ENCODE measurements at places on chromosomes 11 and 22. TPM values are rescaled to one million over a fixed set of nuclear protein-coding genes. Genes with fewer than 3 reads are reported as not detected.
A peak's percentile ranks its signal among the peaks of the same experiment; 100 is the strongest.

DNA sequence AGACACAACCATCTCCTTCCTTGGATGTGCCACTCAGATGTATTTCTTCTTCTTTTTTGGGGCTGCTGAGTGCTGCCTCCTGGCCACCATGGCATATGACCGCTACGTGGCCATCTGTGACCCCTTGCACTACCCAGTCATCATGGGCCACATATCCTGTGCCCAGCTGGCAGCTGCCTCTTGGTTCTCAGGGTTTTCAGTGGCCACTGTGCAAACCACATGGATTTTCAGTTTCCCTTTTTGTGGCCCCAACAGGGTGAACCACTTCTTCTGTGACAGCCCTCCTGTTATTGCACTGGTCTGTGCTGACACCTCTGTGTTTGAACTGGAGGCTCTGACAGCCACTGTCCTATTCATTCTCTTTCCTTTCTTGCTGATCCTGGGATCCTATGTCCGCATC lies 489 bp downstream of the OR10A4 start:
- peaks cover 14% of the 10 kb centered on the region for H3K27me3 ChIP-seq
- no peaks in the 10 kb centered on the region for H3K4me1 ChIP-seq
- no peak for DNase-seq
- no peaks in the 10 kb centered on the region for H3K36me3 ChIP-seq

- peaks cover 33% of the 10 kb centered on the region for H3K27me3 ChIP-seq
- no peak overlapping the region for H3K4me3 ChIP-seq
- DNase-seq, result no peak
- H3K4me1 ChIP-seq, result no peaks in the 10 kb centered on the region
- no peaks in the 10 kb centered on the region for H3K36me3 ChIP-seq
These were observed 91.4 kb downstream of the CSNK2A3 start for GRCh38 chr11:11261629-11262028.

The TBX10 gene
- total RNA-seq, result not detected

DNA sequence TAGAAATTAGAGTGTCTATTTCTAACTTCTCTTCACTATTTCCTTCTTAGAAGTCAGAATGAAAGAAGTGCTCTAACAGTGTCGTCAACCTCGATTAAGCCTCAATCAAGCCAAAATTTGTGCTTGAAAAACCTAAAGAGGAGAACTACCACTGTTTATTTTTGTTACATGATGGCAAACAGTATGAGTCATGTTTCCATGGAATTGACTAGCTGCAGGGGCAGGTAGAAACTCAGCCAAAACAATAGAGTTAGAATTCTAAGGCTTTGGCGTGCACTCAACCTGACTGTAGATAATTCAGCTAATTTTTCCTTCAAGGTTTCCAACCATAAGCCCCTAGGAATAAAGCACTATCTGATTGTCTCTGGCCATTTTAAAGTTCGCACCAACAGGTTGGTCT lies 415.9 kb downstream of the ETS1 start:
- H3K36me3 ChIP-seq, result no peaks in the 10 kb centered on the region
- H3K27ac ChIP-seq, result peak overlapping the region; percentile 78
- no peaks in the 10 kb centered on the region for H3K27me3 ChIP-seq
- DNase-seq, result no peak
- H3K4me1 ChIP-seq, result peaks cover 12% of the 10 kb centered on the region

The HBG1 gene
- not detected for total RNA-seq

The NEU3 gene
- total RNA-seq, result 35.0 TPM

The ARL14EP gene
- 25.0 TPM for total RNA-seq

- H3K4me3 ChIP-seq, result no peak overlapping the region
- no peaks in the 10 kb centered on the region for H3K4me1 ChIP-seq
- no peak overlapping the region for H3K27ac ChIP-seq
- no peaks in the 10 kb centered on the region for H3K27me3 ChIP-seq
These were observed 74.3 kb upstream of the LRRC4C start for GRCh38 chr11:41533761-41534160.

DNA sequence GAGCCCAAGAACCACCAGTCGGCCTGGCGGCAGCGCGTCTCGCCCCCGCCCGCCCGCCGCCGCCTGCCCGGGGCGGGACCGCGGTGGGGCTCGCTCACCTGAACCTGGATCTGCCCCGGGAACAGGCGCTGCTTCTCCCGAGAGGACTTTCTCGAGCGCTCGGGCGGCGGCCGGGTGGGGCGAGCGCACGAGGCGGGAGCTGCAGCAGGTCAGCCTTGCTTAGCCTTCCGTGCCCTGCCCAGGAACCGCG lies 133 bp downstream of the MYH9 start:
- peaks cover 34% of the 10 kb centered on the region for H3K4me1 ChIP-seq
- H3K27me3 ChIP-seq, result no peaks in the 10 kb centered on the region
- H3K36me3 ChIP-seq, result peaks cover 16% of the 10 kb centered on the region

- H3K36me3 ChIP-seq, result no peaks in the 10 kb centered on the region
- no peaks in the 10 kb centered on the region for H3K4me1 ChIP-seq
- no peaks in the 10 kb centered on the region for H3K27me3 ChIP-seq
- no peak for DNase-seq
These were observed 52.4 kb upstream of the SHISAL1 start for GRCh38 chr22:44365191-44365590.

DNA sequence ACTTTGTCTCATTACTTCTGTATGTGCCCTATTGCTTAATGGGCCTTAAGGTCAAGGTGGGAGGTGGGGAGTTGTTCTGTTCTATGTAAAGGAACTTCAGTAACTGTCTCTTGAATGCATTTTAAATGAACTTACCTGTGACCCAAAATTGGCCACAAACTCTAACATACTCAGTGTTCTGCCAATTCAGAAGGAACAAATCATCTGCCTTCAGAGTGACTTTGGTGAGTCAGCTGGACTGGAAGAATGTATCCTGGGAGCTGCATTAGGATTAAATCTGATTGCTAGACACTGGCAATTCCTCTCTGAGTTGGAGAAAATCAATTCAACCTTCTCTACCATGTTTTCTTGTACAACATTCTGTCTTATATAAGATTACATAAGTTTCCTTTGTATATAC lies 1104.8 kb downstream of the DLG2 start:
- H3K4me3 ChIP-seq, result no peak overlapping the region
- no peak overlapping the region for H3K27ac ChIP-seq
- no peak for DNase-seq
- H3K4me1 ChIP-seq, result no peaks in the 10 kb centered on the region
- no peaks in the 10 kb centered on the region for H3K27me3 ChIP-seq
- no peaks in the 10 kb centered on the region for H3K36me3 ChIP-seq

The NXPE4 gene
- not detected for total RNA-seq

- H3K4me1 ChIP-seq, result no peaks in the 10 kb centered on the region
- H3K27ac ChIP-seq, result no peak overlapping the region
- H3K27me3 ChIP-seq, result peaks cover 9% of the 10 kb centered on the region
- no peak overlapping the region for H3K4me3 ChIP-seq
- H3K36me3 ChIP-seq, result no peaks in the 10 kb centered on the region
These were observed 27.8 kb downstream of the LGR4 start for GRCh38 chr11:27444801-27445215.

- peaks cover 49% of the 10 kb centered on the region for H3K36me3 ChIP-seq
- H3K27ac ChIP-seq, result peak overlapping the region; percentile 82
- DNase-seq, result peak; percentile 79
- peaks cover 57% of the 10 kb centered on the region for H3K4me1 ChIP-seq
These were observed 13.4 kb upstream of the GRK2 start for GRCh38 chr11:67252831-67253239.

DNA sequence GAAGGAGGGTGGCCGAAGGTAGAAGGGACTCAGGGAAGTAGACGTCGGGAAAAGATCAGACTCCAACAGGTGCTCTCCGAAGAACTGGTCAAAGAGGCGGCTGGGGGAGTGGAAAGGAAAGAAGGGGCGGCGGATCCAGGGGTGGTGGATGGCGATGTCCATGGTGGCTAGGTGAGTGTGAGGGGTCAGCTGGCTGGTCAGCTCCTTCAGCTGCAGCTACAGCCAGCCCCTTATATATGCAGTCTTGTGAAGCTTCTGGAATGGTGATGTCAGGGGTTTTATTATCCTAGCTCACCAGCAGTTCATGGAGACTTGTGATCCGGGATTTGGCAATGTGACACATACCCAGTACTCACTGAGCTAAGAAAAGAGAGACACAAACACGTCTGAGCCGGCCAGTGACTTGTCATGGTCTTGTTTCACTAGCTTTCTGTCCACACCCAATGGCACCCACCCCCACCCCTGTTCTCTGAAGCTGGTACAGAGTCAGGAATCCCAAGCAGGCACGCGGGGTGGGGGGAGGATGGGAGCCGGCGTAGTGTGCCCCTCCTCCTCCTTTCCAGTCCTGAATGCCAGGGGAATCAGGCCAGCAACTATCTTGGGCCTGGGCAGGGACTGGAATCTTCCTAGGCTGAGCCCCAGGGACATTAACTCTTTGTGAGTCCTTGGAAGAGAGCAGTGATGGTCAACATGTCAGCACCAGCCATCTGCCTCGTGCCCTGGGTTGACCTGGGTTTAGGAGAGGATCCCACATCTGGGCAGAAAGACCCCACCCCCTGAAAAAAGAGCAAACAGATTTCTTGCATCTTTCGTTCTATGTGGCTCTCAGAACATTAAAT lies at the start of gene CRYAB:
CRYAB (minus strand) TSS at position 208 of the 839 bp plus-strand sequence; CDS start at position 162, 46 bp downstream.
- H3K27me3 ChIP-seq, result peaks cover 40% of the 10 kb centered on the region
- H3K4me1 ChIP-seq, result no peaks in the 10 kb centered on the region

DNA sequence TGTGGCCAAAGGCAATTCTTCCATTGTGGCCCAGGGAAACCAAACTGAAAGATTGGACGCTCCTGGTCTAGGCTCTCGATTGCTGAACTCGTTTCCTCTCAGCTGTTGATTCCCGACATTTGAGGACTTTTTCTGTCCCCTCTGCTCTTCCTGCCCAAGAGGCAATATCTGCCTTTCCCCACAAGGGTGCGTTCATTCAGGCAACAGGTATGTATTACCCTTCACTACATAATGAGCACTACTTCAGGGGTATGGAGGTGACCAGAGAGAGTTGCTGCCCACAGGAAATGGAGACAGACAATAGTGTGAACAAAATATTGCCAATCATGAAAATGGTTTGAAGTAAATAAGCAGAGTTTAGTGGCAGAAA lies 8.2 kb downstream of the PTH start:
- H3K27ac ChIP-seq, result no peak overlapping the region
- DNase-seq, result no peak
- peaks cover 4% of the 10 kb centered on the region for H3K27me3 ChIP-seq

GRCh38 chr22:26549902-26550497 lies 37.7 kb upstream of the TFIP11 start:
- DNase-seq, result no peak
- no peaks in the 10 kb centered on the region for H3K27me3 ChIP-seq
- peaks cover 48% of the 10 kb centered on the region for H3K4me1 ChIP-seq

DNA sequence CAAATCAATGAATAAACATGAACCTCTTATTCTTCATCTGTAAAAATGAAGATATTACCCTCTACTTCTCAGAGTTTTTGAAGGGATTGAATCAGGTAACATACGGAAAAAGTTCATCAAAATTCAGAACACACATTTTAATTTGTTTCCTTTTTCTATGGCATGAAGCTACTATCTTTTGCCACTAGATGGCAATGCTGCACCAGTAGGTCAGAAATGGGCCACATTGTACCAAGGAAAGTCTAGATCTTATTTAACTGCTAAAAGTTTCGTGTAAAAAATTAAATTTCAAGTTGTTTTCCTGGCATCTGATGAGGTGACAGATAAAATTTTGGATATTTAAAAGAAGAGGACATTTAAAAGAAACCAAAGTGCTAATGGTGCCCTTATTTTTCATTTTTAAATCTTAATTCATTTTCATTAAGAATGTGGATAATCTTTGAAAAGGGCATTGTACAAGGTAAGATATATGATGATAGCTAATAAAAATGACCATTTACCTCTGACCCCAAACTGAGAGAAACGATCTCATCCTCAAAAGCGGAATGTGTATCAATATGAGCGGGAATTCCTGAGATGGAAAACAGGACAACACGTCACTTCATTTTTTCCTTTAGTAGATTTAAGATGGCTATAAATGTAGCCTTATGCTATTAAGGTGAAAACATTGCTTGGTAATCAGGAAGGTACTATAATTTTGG lies 16.1 kb downstream of the ALKBH8 start:
- H3K27ac ChIP-seq, result no peak overlapping the region
- peak; percentile 65 for DNase-seq
- H3K27me3 ChIP-seq, result no peaks in the 10 kb centered on the region
- H3K4me1 ChIP-seq, result no peaks in the 10 kb centered on the region

The SLC36A4 gene
- total RNA-seq, result 13.6 TPM

DNA sequence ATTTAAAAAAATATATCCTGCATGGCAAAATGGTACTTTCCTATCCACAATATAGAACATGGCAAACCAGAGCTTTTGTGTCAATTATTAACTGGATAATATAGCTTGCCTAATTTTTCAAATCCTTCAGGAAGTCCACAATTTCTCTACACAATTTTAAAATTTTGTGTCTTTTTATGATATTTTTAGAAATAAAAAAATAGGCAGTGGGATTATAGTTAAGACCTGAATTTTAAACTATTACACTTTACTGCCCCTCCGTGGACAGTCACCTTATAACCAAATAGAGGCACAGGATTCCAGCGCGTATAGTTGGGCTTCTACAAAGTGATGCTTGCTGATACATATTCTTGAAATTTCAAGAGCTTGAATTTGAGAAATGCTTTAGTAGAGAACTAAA lies 2.1 kb upstream of the DMC1 start:
- no peak for DNase-seq
- H3K27ac ChIP-seq, result no peak overlapping the region
- H3K36me3 ChIP-seq, result no peaks in the 10 kb centered on the region
- H3K4me1 ChIP-seq, result peaks cover 24% of the 10 kb centered on the region

The IGSF22 gene
- total RNA-seq, result not detected

- H3K27me3 ChIP-seq, result no peaks in the 10 kb centered on the region
- no peak overlapping the region for H3K27ac ChIP-seq
- no peak overlapping the region for H3K4me3 ChIP-seq
- peaks cover 6% of the 10 kb centered on the region for H3K36me3 ChIP-seq
- peaks cover 25% of the 10 kb centered on the region for H3K4me1 ChIP-seq
- DNase-seq, result no peak
These were observed 131.9 kb upstream of the MTMR2 start for GRCh38 chr11:96055706-96056387.

DNA sequence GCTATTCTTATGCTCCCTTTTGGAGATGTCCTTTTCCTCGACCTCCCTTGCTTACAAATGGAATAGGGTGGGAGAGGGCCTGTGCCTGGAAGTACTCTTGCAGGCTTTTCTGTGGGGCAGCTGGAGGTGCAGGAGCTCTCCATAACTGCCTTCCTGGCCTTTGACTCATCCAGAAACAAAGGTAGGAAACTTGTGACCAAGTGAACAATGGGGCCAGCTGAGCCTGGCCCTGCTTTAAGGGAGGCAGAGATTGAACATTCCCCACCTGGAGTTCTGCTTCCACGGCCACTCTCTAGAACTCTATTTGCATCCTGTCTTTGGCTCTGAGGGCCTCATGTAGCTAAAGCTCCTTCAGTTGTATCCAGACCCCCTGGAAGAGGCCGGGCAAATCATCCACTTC lies 5.1 kb upstream of the LYVE1 start:
- no peak for DNase-seq
- no peaks in the 10 kb centered on the region for H3K36me3 ChIP-seq
- no peaks in the 10 kb centered on the region for H3K4me1 ChIP-seq
- no peak overlapping the region for H3K27ac ChIP-seq
- H3K27me3 ChIP-seq, result peaks cover 33% of the 10 kb centered on the region

The APOL6 gene
- 142 TPM for total RNA-seq

The RTCB gene
- total RNA-seq, result 85.2 TPM

GRCh38 chr11:117713538-117713991 lies 83.5 kb downstream of the DSCAML1 start:
- H3K27me3 ChIP-seq, result peaks cover 5% of the 10 kb centered on the region
- no peak overlapping the region for H3K27ac ChIP-seq
- H3K36me3 ChIP-seq, result no peaks in the 10 kb centered on the region
- no peak overlapping the region for H3K4me3 ChIP-seq

All from natural killer cell treated with Interleukin-12 subunit alpha and Interleukin-12 subunit beta and Interleukin-15 and Interleukin-18, amount 100 ng/mL, for 72 hours (primary cell).